SJSA1 (cell line): ENCODE measurements at places on chromosomes 4 and X. TPM values are rescaled to one million over a fixed set of nuclear protein-coding genes. Genes with fewer than 3 reads are reported as not detected.

DNA sequence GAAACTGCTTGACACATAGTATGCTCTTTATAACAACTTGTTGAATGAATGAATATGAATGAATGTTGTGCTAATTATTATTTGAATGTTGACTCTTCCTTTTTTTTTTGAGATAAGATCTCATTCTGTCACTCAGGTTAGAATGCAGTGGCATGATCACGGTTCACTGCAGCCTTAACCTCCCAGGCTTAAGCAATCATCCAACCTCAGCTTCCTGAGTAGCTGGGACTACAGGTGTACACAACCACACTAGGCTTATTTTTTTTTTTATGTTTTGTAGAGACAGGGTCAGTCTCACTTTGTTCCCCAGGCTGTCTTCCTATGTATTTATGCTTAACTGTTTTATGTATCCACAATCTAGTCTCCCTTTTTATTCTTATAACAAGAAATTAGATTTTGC lies 114.7 kb upstream of the WDFY3 start:
- DNase-seq = no peak

The SCRG1 gene
- not detected in 2 replicates for total RNA-seq

DNA sequence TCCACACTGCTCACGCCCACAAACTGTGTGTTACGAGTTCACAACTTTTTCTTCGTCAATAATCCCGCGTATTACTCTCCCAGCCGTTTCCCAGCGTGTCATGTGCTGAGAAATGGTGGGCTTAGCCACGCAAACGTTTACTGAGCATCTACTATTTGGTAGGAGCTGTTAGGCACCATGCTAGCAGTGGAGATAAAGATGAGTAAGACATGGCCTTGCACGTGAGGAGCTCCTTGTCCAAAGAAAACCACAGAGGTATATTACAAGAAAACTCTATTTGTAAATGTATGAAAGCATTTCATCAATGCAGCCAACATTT lies 821 bp upstream of the TMEM128 start:
- no peak for DNase-seq

DNA sequence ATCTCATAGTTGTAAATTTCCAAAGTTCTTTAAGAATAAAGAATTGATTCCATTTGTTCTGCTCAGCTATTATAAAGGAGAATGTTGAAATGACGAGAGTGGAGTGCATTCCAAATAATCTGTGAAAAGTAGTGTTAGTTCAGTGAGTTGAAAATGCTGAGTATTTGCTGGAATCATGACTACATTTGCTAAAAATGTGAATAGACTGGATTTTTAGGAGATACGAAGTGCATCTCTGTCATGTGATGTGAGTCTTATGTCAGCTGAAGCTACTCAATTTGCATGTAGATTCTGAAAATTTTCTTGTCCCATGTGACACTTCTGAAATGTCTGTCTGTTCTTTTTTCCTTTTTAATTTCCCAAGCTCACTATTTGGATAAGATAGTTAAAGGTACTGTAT lies 206.0 kb downstream of the DCTD start:
- DNase-seq = no peak
